ENCODE measurements at places on chromosomes 7 and 10. TPM values are rescaled to one million over a fixed set of nuclear protein-coding genes. Genes with fewer than 3 reads are reported as not detected.

OR2A5 gene
- total RNA-seq = not detected

CPN1 gene
- total RNA-seq = not detected

TLX1 gene
- not detected for total RNA-seq

CTAGE4 gene
- total RNA-seq = 4.3 TPM

IL6 gene
- 13.1 TPM for total RNA-seq

ANXA7 gene
- total RNA-seq = 125 TPM

ABCC2 gene
- 4.5 TPM for total RNA-seq

SMKR1 gene
- total RNA-seq = not detected

DNA sequence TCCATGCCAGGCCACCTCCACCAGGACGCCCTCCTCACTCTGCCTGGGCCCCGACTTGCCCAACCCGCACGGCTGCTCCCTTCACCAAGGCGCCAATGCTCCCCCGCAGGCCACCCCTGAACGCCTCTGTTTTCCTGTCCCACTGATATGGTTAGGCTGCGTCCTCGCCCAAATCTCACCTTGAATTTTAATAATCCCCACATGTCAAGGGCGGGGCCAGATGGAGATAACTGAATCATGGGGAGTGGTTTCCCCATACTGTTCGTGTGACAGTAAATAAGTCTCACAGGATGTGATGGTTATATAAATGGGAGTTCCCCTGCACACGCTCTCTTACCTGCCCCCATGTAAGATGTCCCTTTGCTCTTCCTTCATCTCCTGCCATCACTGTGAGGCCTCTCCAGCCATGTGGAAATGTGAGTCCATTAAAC lies 29.8 kb downstream of the RSU1 start:
- H3K27ac ChIP-seq = no peak overlapping the region
- H3K4me1 ChIP-seq = no peaks in the 10 kb centered on the region
- DNase-seq = no peak
- H3K27me3 ChIP-seq = no peaks in the 10 kb centered on the region

GRCh38 chr10:25867321-25867720 lies 66.7 kb upstream of the MYO3A start:
- no peak overlapping the region for H3K27ac ChIP-seq
- H3K4me1 ChIP-seq = no peaks in the 10 kb centered on the region
- DNase-seq = no peak

GRCh38 chr10:119933179-119933578 lies 40.6 kb downstream of the SEC23IP start:
- H3K4me1 ChIP-seq = no peaks in the 10 kb centered on the region
- H3K36me3 ChIP-seq = no peaks in the 10 kb centered on the region
- H3K4me3 ChIP-seq = no peak overlapping the region
- H3K27ac ChIP-seq = no peak overlapping the region
- no peaks in the 10 kb centered on the region for H3K27me3 ChIP-seq

DNA sequence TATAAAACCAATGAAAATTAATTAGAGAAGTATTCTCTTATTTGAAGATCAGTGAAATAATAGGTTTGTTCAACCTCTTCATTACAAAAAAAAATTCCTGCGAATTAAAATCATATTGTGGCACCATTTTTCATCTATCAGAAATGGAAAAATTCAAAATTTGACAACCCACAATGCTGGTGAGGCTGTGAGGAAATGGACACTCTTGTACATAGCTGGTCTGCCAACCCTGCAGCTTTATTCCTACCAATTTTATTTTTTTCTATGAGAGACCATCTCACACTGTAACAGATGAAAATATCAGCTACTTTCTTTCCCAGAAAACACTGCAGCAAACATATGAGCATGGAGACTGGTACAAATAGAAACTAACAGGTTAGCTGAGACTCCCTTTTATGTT lies 208.8 kb upstream of the SEMA3E start:
- H3K4me3 ChIP-seq = no peak overlapping the region
- H3K27ac ChIP-seq = no peak overlapping the region
- DNase-seq = no peak
- no peaks in the 10 kb centered on the region for H3K27me3 ChIP-seq
- H3K36me3 ChIP-seq = no peaks in the 10 kb centered on the region

DNA sequence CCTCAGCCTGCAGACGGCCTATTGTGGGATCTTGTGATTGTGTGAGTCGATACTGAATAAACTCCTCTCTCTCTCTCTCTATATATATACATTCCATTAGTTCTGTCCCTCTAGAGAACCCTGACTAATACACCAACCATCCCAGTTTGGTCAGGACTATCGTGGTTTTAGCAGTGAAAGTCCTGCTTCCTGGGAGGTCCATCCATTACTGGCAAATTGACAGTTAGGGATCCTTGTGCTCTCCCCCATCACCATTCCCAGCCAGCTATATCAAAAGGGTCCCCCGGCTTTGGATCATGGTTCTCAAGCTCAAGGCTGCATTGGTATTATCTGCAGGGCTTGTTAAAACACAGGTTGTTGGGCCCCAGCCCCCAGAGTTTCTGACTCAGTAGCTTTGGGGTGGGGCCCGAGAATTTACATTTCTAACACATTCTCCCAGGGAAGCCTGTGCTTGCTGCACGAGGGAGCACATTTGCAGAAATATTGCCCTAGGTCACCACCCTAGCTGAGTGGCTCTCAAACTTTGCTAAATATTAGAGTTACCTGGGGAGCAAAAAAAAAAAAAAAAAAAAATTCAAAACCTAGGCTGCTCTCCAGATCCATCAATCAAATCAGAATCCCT lies 899.1 kb upstream of the AUTS2 start:
- H3K4me3 ChIP-seq = no peak overlapping the region
- no peak overlapping the region for H3K27ac ChIP-seq
- H3K36me3 ChIP-seq = no peaks in the 10 kb centered on the region
- H3K4me1 ChIP-seq = no peaks in the 10 kb centered on the region
- no peaks in the 10 kb centered on the region for H3K27me3 ChIP-seq

GRCh38 chr7:128108129-128108528 lies 76.9 kb upstream of the LRRC4 start:
- DNase-seq = peak; percentile 37
- no peaks in the 10 kb centered on the region for H3K36me3 ChIP-seq
- H3K4me3 ChIP-seq = no peak overlapping the region

GRCh38 chr10:100895346-100895745 lies 17.4 kb upstream of the SLF2 start:
- no peak for DNase-seq
- no peak overlapping the region for H3K27ac ChIP-seq
- H3K36me3 ChIP-seq = no peaks in the 10 kb centered on the region
- H3K4me3 ChIP-seq = no peak overlapping the region

- no peak for DNase-seq
- H3K36me3 ChIP-seq = no peaks in the 10 kb centered on the region
- no peaks in the 10 kb centered on the region for H3K4me1 ChIP-seq
- no peak overlapping the region for H3K27ac ChIP-seq
- H3K27me3 ChIP-seq = no peaks in the 10 kb centered on the region
These were observed 52.9 kb downstream of the ATOH7 start for GRCh38 chr10:68179016-68179415.

GRCh38 chr10:17214526-17214925 lies 13.1 kb upstream of the TRDMT1 start:
- no peaks in the 10 kb centered on the region for H3K4me1 ChIP-seq
- H3K27me3 ChIP-seq = no peaks in the 10 kb centered on the region
- H3K27ac ChIP-seq = peak overlapping the region; percentile 93
- H3K4me3 ChIP-seq = no peak overlapping the region
- DNase-seq = no peak

- no peaks in the 10 kb centered on the region for H3K36me3 ChIP-seq
- no peak for DNase-seq
- H3K4me3 ChIP-seq = no peak overlapping the region
- no peak overlapping the region for H3K27ac ChIP-seq
These were observed 127.6 kb downstream of the NEBL start for GRCh38 chr10:20769481-20769880.

DNA sequence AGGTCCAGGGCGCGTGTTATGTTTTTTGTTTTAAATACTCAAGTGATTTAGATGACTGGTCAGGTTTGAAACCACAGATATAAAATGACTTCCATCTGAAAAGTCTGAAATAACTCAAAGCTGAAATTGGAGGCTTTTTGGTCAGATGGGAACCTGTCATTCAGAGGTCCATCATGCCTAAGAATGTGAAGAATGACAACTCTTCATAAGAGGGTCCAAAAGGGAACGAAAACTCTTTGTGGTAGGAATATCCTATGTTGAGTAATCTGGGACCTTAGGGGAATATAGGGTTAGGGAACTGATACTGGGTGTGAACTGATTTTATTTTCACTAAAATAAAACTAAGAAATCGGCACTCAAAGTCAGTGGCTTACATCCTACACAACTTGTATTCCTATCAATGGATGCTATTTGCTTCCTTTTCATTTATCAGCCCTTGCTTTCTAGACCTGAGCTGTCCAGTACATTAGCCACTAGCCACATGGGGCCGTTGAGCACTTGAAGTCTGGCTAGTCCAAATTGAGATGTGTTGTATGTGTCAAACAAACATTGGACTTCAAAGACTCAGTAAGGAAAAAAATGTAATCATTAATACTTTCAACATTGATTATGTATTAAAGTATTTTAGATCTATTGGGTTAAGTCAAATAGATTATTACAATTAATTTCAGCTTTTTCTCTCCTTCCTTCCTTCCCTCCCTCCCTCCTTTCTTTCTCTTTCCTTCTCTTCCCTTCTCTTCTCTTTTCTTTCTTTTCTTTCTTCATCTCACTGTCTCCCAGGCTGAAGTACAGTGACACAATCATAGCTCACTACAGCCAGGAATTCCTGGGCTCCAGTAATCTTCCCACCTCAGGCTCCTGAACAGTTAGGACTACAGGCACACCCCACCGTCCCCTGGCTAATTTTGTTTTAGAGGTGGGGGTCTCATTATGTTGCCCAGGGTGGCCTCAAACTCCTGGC lies 56.5 kb upstream of the KDM7A start:
- no peaks in the 10 kb centered on the region for H3K4me1 ChIP-seq
- no peak for DNase-seq
- H3K4me3 ChIP-seq = no peak overlapping the region
- no peak overlapping the region for H3K27ac ChIP-seq

- H3K4me3 ChIP-seq = no peak overlapping the region
- H3K27ac ChIP-seq = no peak overlapping the region
- H3K27me3 ChIP-seq = no peaks in the 10 kb centered on the region
- no peaks in the 10 kb centered on the region for H3K36me3 ChIP-seq
These were observed 51.3 kb downstream of the TSPAN15 start for GRCh38 chr10:69502589-69502988.

DNA sequence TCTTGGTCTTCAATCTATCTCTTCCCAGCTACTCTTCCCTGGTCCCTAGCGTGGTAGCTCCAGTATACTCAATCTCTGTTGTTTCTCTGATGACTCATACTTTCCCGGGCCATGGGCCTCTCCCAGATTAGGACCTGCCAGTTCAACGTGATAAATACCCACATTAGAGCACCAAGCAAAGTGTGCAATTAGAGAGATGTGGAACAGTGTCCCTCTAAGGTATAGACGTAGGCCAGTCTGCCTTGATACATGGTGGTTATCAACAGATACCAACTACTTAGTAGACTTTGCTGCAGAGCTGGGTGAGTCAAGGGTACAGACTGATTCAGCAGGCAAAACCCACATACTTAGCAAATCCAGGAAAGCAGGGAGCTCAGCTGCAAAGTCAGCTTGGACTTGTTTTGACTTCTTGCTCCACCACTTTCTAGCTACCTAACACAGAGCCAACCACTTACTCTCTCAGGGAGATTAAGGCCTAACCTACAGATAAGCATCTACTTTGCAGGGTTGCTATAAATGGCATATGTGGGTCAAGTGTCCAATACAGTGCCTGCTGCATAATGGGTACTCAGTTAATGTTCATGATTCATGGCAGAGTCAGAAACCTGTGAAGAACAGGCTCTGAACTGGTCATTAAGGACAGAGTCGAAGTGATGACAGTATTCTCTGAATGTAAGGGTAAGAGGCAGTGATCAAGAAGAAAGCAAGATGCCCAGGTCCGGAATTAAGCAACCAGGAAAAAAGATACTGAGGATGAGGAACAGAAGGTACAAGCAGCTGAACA lies 176.1 kb downstream of the CHN2 start:
- no peak overlapping the region for H3K27ac ChIP-seq
- no peaks in the 10 kb centered on the region for H3K36me3 ChIP-seq
- no peaks in the 10 kb centered on the region for H3K27me3 ChIP-seq
- DNase-seq = no peak

GRCh38 chr7:30027065-30027456 lies 559 bp upstream of the FKBP14 start:
- no peaks in the 10 kb centered on the region for H3K27me3 ChIP-seq
- no peaks in the 10 kb centered on the region for H3K36me3 ChIP-seq
- peaks cover 7% of the 10 kb centered on the region for H3K4me1 ChIP-seq
- H3K27ac ChIP-seq = peak overlapping the region; percentile 64
- peak overlapping the region; percentile 96 for H3K4me3 ChIP-seq

DNA sequence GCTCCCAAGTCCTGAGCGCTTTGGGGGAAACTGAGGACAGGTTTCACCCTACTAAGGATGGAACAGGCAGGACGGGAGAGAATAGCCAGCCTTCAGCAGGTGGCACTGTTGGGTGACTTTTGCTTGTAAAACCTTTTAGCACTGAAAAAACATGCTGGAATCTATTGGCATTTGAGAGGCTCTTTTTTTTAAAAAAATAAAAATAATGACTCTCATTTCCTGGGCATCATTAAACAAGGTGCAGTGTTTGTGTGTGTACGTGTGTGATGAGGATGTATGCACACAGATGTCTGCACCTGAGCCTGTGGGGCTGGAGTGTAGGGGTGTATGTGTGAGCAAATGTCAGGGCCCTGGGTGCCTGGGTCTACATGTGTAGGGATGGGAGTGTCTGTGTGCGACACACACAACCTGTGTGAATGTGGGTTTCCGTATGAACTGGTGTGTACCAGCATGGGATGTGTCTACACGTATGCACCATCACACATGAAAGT lies 177.9 kb downstream of the RPS24 start:
- no peaks in the 10 kb centered on the region for H3K4me1 ChIP-seq
- no peak overlapping the region for H3K4me3 ChIP-seq
- peak; percentile 65 for DNase-seq
- H3K27me3 ChIP-seq = no peaks in the 10 kb centered on the region

- no peak overlapping the region for H3K27ac ChIP-seq
- H3K27me3 ChIP-seq = no peaks in the 10 kb centered on the region
- H3K36me3 ChIP-seq = no peaks in the 10 kb centered on the region
- no peak overlapping the region for H3K4me3 ChIP-seq
These were observed 140.0 kb upstream of the PHYHIPL start for GRCh38 chr10:59036311-59037017.

DNA sequence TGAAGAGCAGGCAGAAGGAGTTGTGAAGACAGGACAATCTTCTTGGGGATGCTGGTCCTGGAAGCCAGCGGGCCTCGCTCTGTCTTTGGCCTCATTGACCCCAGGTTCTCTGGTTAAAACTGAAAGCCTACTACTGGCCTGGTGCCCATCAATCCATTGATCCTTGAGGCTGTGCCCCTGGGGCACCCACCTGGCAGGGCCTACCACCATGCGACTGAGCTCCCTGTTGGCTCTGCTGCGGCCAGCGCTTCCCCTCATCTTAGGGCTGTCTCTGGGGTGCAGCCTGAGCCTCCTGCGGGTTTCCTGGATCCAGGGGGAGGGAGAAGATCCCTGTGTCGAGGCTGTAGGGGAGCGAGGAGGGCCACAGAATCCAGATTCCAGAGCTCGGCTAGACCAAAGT lies 1.5 kb downstream of the CHPF2 start:
- DNase-seq = no peak
- H3K4me3 ChIP-seq = peak overlapping the region; percentile 92
- H3K27me3 ChIP-seq = no peaks in the 10 kb centered on the region
- H3K36me3 ChIP-seq = no peaks in the 10 kb centered on the region
- H3K27ac ChIP-seq = peak overlapping the region; percentile 20
- H3K4me1 ChIP-seq = no peaks in the 10 kb centered on the region
